Stimulated activated CD8-positive, alpha-beta memory T cell treated with anti-CD3 and anti-CD28 coated beads, Interleukin-4, amount 100 ng/mL, for 4 hours (primary cell): ENCODE measurements at places on chromosomes 12 and 14.

DNA sequence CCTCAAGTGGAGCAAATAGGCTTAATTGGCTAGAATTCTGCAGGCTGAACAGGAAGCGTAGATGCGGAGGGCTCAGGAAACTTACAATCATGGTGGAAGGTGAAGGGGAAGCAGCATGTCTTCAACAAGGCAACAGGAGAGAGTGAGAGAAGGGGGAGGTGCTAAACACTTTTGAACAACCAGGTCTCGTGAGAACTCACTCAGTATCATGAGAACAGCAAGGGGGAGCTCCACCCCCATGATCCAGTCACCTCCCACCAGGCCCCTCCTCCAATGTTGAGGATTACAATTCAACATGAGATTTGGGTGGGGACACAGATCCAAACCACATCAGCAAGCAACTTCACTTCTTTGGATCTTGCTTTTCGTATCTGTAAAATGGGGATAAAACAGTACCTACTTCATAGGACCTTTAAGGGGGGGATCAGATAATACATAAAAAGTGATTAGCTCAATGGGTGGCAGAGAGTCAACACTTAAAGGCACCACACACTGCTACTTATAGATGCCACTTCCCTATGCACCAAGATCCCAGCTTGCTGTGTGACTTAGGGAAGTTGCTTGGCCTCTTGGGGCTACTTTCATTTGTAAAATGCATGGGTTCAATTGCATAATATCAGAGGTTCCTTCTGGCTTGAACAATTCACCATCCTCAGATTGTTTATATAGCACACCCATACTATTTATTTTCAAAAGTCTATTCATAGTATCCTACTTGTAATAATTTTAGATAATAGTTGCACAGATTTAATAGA lies 184.8 kb upstream of the RPH3A start:
- DNase-seq = no peak

DNA sequence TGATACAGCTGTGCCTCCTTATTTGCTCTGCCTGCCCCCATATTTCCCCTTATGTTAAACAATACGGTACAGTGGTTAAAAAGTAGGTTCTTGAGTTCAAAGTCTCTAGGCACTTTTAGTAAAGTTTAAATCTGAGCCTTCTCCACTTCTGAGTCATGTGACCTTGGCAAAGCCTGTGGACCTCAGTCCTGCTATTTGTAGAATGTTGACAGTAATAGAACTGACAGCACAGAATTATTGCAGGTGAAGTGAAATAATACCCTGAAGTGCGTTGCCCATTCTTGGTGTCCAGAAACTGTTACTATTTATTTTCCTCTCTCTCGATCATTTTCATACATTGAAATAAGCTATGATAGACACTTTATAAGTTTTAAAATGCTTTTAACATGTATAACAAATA lies 499.7 kb downstream of the EGLN3 start:
- no peak for DNase-seq

GRCh38 chr14:37695866-37696265 lies 100.4 kb downstream of the TTC6 start:
- no peak for DNase-seq

DNA sequence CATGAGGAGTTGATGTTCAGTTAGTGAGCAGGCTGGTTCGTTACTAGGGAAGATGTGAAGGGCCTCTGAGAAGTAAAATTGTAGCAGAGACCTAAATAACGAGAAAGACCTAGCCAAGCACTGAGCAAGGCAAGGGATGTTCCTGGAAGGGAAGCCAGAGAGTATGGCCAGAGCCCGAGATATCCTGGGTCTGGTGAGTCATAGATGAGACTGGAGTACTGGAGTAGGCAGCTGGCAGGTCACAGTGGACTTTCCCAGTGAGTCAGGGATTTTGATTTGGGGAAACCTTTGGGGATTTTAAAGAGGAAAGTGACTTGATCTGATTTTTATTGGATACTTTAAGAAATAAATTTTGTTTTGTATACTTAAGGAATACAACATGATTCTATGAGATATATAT lies 369.0 kb downstream of the DIO2 start:
- DNase-seq = no peak

GRCh38 chr14:35346738-35347322 lies 54.6 kb downstream of the PSMA6 start:
- DNase-seq = no peak
